ENCODE measurements at places on chromosomes 13 and 19. TPM values are rescaled to one million over a fixed set of nuclear protein-coding genes. Genes with fewer than 3 reads are reported as not detected.

Gene FFAR1
- not detected for total RNA-seq

Gene LRRC8E
- 9.6 TPM for total RNA-seq

Gene TNNT1
- 1.8 TPM for total RNA-seq

DNA sequence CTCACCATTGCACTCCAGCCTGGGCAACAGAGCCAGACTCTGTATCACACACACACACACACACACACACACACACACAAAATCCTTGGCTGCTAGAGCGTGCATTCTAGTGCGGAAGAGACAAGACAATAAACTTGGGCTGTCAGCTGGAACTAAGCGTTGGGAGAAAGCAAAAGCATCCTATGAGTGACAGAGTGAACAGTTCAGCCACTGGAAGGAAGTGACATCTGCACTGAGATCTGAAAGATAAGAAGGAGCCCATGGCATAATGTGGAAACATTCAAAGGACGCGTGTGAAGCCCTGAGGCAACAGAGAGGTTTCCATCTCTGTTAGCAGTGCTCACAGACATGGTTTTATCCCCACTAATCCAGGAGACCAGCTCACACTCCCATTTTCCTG, 3.5 kb upstream of the SLC1A5 start:
- no peak overlapping the region for H3K27ac ChIP-seq

Gene NLRP7
- total RNA-seq, result not detected

Gene BEST2
- total RNA-seq, result not detected

DNA sequence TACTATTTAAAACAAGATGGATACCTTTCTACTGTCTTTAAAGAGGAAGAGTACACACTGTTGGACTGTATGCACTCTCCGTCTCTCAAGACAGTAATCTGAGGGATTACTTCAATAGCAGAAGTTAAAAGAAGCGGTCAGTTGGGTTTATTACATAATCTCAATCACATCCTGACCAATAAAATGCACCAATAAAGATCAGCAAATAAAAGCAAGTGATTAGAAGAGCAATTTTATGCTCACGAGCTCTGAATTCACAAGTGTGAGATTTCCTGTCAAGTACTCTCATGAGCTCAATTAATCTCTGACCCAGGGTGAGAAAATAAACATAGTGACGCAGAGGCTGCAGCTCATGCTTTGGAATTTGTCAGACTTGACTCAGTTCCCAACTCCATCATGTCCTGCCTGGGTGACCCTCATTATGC, 12.2 kb downstream of the ABCC4 start:
- no peak overlapping the region for H3K4me3 ChIP-seq
- H3K27ac ChIP-seq, result no peak overlapping the region
- H3K27me3 ChIP-seq, result no peaks in the 10 kb centered on the region
- no peak for DNase-seq
- no peaks in the 10 kb centered on the region for H3K4me1 ChIP-seq

- no peak for DNase-seq
- no peaks in the 10 kb centered on the region for H3K36me3 ChIP-seq
- no peak overlapping the region for H3K27ac ChIP-seq
- H3K4me1 ChIP-seq, result no peaks in the 10 kb centered on the region
- H3K4me3 ChIP-seq, result no peak overlapping the region
Measured at GRCh38 chr13:43760257-43760656, 26.5 kb downstream of the ENOX1 start.

DNA sequence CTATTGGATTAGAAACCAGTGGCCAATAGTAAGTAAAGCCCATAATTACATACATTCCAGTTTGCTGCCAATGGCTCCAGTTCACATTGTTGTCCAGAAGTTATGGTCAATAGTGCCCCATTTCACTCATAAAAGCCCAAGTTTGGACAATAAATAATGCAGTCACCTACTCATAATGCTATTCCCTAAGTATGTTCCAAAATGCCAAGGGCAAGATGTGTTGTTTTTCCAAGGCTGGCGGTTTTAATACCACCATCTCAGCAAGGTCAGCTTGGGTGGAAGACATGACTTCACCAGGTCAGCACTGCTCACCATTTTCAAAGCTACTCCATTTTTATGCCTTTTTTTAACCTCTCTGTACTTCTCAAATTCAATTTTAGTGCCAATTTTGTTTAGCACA, 32.7 kb downstream of the KCTD12 start:
- no peaks in the 10 kb centered on the region for H3K27me3 ChIP-seq
- no peaks in the 10 kb centered on the region for H3K36me3 ChIP-seq
- DNase-seq, result no peak
- H3K27ac ChIP-seq, result no peak overlapping the region
- no peak overlapping the region for H3K4me3 ChIP-seq
- no peaks in the 10 kb centered on the region for H3K4me1 ChIP-seq

- no peaks in the 10 kb centered on the region for H3K36me3 ChIP-seq
- no peaks in the 10 kb centered on the region for H3K4me1 ChIP-seq
- no peak for DNase-seq
- H3K27me3 ChIP-seq, result no peaks in the 10 kb centered on the region
- H3K4me3 ChIP-seq, result no peak overlapping the region
- H3K27ac ChIP-seq, result no peak overlapping the region
Measured at GRCh38 chr13:26020891-26021290, 30.9 kb downstream of the SHISA2 start.

DNA sequence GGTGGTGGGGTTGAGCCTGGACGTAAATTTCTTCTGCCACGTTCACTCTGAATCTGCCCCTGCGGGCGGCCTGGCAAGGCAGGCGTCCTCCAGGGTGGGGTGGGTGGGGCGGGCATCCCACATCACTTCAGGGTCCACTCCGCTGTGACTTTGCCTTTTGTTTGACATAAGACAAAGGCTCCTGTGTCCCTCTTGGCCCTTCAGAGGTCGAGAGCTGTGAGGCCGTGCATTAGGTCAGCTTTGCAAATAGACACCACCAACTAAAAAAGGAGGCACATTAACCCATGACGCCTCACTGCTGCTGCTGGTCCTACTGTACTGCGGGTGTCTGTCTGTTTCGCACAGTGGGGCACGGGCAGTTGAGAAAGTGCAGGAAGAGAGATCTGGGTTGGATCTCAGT, 10.5 kb upstream of the ZNF536 start:
- H3K36me3 ChIP-seq, result no peaks in the 10 kb centered on the region
- no peak for DNase-seq
- no peak overlapping the region for H3K4me3 ChIP-seq
- no peaks in the 10 kb centered on the region for H3K27me3 ChIP-seq
- no peaks in the 10 kb centered on the region for H3K4me1 ChIP-seq
- no peak overlapping the region for H3K27ac ChIP-seq

Gene GPR183
- total RNA-seq, result 3.2 TPM

DNA sequence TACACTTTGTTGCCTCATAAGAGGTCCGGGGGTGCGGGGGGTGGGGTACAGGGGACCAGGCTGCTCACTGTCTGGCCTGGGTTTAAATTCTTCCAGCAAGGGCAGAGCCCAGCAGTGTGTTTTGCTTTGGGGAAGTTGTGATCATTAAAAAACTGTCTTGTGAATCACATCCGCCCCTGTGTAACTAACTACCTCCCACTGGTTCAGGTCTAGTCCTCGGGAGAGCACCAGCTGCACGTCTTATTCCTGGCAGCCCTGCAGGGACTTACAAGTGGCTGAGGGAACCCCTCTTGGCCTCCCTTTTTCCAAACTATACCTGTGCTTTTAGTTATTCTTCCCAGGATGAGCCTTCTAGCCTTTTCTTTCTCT, 127.5 kb downstream of the SIPA1L3 start:
- no peaks in the 10 kb centered on the region for H3K4me1 ChIP-seq
- no peaks in the 10 kb centered on the region for H3K27me3 ChIP-seq
- no peak for DNase-seq
- H3K27ac ChIP-seq, result no peak overlapping the region
